ENCODE measurements at places on chromosomes 11 and 22. TPM values are rescaled to one million over a fixed set of nuclear protein-coding genes. Genes with fewer than 3 reads are reported as not detected.

The HMGXB4 gene
- 30.9 TPM for polyA plus RNA-seq

The NXPE4 gene
- not detected for polyA plus RNA-seq

The NCAPD3 gene
- polyA plus RNA-seq = 36.6 TPM

The CATSPERZ gene
- polyA plus RNA-seq = 0.28 TPM

The B3GAT1 gene
- 0.45 TPM for polyA plus RNA-seq

The ZNF214 gene
- polyA plus RNA-seq = 8.7 TPM

The HMBS gene
- 21.9 TPM for polyA plus RNA-seq

The BATF2 gene
- polyA plus RNA-seq = 4.3 TPM

The KRTAP5-11 gene
- polyA plus RNA-seq = not detected

The PDGFD gene
- polyA plus RNA-seq = 6.0 TPM

The LRP4 gene
- polyA plus RNA-seq = 24.2 TPM

The MMP12 gene
- not detected for polyA plus RNA-seq

The ELFN2 gene
- polyA plus RNA-seq = 1.3 TPM

The TMPRSS4 gene
- 4.6 TPM for polyA plus RNA-seq

The TP53AIP1 gene
- 0.54 TPM for polyA plus RNA-seq

The XKR3 gene
- not detected for polyA plus RNA-seq

The DDTL gene
- 7.9 TPM for polyA plus RNA-seq

The CABP7 gene
- polyA plus RNA-seq = 0.28 TPM

The SYT7 gene
- polyA plus RNA-seq = 6.5 TPM

The TRIM21 gene
- 27.9 TPM for polyA plus RNA-seq

The DBX1 gene
- polyA plus RNA-seq = not detected

The RRP8 gene
- 23.9 TPM for polyA plus RNA-seq

The PNPLA3 gene
- 0.49 TPM for polyA plus RNA-seq

The GALNT18 gene
- 18.0 TPM for polyA plus RNA-seq

The SERPING1 gene
- polyA plus RNA-seq = 172 TPM

The SELENOM gene
- polyA plus RNA-seq = 31.3 TPM

The ACTN3 gene
- polyA plus RNA-seq = 0.24 TPM

The PRODH gene
- polyA plus RNA-seq = 48.3 TPM

The C11orf97 gene
- 2.8 TPM for polyA plus RNA-seq
